ENCODE measurements at places on chromosomes 5 and 9.

- DNase-seq, result no peak
Measured at GRCh38 chr5:29780401-29780800, 1413.1 kb upstream of the CDH6 start.

DNA sequence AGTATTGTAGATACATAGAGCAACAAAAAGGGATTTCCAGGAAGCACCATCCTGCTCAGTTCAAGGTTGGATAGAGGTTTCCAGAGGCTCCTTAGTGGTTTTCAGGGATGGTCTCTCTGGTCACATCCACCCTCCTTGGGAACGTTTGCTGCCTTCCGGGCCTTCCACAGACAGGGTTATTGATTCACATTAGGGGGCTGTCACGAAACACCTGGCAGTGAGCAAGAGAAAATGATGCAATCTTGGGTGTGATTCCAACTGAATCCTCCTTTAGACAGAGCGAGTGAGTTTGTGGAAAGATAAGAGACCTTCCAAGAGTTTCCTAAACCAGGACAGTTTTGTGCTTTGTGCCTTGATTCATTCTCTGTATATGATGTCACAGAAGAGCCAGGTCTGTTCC is 43.8 kb upstream of the CTSL start:
- no peak for DNase-seq

DNA sequence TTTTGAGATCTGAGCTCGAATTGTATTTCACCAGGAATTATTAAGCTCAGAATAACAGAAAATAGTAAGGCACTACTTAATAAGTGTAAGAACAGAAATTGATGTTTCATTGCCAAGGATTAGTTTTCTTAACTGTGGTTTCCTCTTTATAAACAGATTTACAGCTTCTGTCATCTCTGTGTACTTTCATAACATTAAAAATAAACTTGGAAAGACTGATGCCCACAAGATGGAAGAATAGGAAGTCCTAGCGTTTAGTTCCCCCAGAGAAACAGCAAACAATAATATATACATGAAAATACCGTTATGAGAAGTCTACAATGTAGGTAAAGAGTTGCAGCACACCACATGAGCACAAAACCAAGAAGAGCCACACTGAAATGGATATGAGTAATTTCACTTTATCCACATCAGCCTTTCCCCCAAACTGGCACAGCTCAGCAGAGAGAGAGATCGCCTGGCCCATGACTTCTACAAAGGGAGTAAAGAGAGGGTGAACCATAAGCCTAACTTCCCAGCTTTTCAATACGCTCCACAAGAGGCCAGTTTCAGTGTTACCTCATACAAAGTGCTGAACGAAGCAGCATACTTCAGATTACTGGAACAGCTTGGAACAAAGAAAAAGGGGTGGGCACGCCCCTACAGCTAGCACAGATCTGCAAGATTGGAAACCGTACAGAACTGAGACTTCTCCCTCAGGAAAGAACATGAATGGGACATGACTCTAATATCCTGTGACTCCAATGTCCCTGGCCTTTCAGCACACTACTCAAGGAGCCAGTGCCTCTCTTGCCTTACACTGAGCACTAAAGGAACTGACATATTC is 75.4 kb downstream of the EMB start:
- no peak for DNase-seq

DNA sequence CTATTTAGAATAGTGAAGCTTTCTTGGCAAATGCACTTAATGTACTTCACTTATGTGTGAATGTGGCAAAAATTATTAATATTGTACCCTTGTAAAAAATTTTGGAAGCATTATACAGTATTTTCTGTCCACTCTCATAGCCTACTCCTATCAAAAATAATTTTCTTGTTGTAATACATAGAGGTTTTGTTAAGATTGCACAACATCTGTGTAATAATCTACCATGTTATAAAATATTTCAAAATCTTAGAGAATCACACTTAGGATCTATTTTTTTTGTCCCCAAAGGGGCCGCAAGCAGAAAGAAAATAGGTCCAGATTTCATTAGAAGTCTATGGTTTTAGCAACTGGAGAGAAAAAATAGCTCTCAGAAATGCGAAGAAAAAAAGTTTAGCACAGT is 945.9 kb downstream of the CDH18 start:
- DNase-seq, result no peak

GRCh38 chr9:17631396-17631795 is 52.5 kb downstream of the SH3GL2 start:
- DNase-seq, result no peak

Measured in HS-5 (cell line).